ENCODE measurements at places on chromosomes 16 and 17.

DNA sequence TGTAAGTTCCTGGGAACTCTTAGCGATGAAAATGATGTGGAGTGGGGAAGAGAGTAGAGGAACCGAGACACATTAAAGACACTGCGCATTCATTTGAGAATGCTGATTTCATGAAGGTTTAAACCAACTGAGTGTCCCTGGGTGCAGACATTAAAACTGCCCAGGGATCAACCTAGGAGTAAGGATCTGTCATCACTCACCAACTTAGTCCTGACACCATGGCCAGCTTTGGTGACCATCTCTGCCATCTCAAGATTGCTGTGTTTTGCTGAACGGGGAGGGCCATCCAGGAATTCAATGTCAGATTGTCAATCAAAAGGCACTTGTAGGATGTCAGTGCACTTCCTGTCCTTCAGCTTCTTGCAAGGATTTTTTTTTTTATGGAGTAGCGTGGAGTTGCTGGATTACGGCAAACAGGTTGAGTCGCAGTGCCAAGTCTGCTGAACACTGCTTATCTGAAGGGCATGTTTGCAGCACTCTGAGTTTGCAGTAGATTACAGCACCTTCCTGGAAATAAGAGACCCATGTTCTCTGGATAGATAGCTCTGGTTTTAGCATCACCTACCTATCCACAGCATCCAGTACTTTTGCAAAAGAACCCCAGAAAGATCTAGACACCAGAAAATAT, 258.1 kb upstream of the IRX3 start:
- no peak for DNase-seq

DNA sequence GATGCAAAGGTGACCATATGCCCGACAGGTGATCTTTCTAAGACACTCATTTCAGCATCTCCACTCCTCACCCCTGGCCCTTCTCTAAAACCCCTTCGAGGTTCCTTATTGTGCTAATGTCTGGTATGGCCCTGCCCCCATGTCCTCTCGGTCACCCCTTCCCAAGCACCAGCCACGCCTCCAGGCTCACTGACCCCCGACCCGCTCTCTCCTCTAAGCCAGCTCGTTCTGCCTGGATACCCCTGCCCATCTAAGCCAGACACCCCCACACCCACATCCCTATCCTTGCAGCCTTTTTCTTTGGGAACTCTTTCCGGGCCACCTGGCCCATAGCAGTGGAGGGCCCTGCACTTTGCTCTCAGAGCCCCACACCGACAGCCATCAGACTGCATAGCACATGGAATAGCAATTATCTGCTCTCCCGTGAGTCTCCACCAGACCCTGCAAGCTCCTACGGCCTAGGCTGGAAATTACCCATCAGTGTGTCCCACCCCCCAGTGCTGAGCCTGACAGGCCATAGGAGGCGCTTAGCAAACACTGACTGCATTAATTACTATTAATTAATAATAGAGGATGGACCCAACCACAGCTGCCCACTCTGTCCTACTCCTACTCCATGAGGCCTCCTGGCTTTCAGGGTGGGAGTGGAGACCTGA, 176.7 kb downstream of the TMEM132E start:
- DNase-seq = no peak

DNA sequence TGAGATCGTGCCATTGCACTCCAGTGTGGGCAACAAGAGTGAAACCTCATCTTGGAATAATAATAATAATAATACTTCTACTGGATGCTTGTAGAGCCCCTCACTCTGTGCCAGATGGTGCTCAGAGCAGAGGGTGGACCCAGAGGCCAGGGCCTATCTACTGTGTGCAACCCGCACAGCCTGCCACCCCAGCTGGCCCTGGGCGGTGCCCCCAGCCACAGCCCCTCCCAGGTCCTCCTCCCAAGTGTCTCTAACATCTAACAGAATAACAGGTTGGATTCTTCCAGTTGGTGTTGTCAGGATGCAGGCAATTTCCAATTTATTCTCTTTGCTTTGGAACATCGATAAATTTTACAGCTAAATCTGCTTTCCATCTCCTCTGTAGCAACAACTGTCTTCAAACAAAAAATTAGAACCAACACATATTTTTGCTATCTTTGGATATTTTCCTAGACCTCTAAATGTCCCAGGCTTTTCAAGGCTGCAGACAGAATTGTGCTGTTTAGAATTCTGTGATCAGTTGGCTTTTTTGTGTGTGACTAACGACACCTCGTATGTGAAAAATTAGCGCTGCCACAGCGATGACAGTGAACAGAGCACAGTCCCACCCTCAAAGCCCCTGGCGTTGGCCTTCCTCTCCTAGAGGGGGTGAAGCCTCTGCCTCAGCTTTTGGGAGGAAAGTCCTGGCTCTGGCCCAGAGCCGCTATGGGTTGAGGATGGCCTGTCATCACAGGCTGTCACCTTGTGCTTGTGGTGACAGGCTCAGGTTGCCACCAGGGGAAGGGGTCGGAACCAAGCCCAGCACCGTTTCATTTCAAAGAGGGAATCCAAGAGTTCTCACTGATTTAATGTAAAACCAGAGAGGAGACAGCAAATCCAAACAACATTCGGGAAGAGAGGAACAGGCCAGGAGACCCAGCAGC, 7.6 kb upstream of the EVPL start:
- no peak for DNase-seq

- DNase-seq = no peak
These were observed 71.1 kb downstream of the CPPED1 start for GRCh38 chr16:12732600-12732999.

- no peak for DNase-seq
These were observed 1.3 kb upstream of the NOL3 start for GRCh38 chr16:67169011-67169451.

- DNase-seq = no peak
These were observed 25.6 kb upstream of the PMFBP1 start for GRCh38 chr16:72197545-72197944.

DNA sequence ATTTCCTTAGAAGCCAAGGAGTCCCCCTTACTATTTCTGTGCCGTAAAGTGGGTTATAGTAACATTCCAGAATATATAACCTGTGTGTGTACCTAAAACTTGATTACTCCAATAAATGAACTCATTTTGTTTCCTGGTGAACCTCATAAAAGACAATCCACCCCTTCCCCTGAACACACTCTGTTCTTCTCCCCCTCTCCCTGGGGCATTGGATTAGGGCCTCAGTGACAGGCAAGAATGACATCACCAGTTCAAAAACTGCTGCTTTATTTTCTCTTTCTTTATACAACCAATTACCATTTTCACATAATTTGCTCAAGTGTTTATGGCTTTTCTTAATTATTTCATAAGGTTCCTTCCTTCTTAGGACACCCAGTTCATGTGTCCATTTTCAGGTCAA, 17.4 kb downstream of the AARSD1 start:
- DNase-seq = no peak

- no peak for DNase-seq
These were observed 26.5 kb upstream of the AATK start for GRCh38 chr17:81192386-81193050.

GRCh38 chr17:75128694-75129505, 2.6 kb downstream of the NT5C start:
- no peak for DNase-seq

DNA sequence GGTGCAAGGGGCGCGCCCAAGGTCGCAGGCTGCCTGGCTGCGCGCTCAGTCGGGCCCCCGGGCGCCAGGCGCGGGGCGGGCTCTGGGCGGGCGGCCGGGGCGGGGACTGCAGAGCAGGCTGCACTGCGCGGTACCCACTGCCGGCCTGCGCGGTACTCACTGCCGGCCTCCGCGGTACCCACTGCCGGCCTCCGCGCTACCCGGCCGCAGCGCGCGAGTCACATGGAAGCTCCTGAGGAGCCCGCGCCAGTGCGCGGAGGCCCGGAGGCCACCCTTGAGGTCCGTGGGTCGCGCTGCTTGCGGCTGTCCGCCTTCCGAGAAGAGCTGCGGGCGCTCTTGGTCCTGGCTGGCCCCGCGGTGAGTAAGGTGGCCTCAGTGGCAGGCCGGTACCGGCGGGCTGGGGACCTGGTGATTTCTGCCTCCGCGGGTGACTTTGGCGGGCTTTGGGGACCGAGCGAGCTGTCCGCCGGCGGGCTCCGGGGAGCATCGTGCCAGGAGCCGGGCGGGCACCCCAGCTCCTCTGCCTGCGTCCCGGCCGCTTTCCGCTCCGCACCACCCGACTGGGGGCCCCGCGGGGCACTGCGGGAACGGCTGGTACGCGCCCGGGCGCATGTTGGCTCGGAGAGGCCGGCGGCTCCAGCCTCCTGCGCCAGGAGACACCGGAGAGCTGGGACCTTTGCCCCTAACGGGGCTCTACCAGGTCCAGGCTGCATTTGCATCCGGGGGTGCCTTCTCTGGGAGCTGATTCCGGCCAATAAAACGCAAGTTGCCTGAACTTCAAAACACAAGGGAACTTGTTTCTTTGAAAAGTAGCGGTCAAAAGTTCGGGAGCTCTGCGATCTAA, at the start of gene SLC47A1:
SLC47A1 (plus strand) TSS at position 137 of the 844 bp plus-strand sequence; CDS start at position 223, 86 bp downstream.
- no peak for DNase-seq

GRCh38 chr17:69326377-69327059, 415 bp downstream of the ABCA5 start:
- peak; percentile 57 for DNase-seq

GRCh38 chr17:82073446-82073845, 7.8 kb upstream of the DUS1L start:
- no peak for DNase-seq

GRCh38 chr17:44865231-44865660, 17.6 kb downstream of the HIGD1B start:
- no peak for DNase-seq

GRCh38 chr17:7034955-7035590, 742 bp upstream of the SLC16A13 start:
- DNase-seq = no peak

GRCh38 chr17:53390575-53390974, 432.2 kb upstream of the KIF2B start:
- no peak for DNase-seq

DNA sequence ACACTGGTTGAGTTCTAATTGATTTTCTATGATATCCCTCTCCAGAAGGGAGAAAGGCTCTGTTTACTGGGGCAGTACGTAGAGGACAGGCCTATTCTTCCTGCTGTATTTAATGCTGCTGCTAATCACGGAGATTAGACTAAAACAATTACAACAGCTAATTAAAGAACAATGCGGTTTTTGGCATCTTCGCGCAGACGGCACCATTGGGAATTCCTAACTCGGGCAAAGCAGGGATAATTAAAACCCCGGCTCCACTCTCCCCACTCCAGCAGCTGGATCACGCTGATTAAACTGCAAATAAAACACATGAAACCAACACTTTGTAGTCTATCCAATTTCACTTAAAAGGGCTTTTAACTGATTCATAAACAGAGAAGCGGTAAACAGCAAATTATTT, 147.6 kb downstream of the XYLT1 start:
- no peak for DNase-seq

DNA sequence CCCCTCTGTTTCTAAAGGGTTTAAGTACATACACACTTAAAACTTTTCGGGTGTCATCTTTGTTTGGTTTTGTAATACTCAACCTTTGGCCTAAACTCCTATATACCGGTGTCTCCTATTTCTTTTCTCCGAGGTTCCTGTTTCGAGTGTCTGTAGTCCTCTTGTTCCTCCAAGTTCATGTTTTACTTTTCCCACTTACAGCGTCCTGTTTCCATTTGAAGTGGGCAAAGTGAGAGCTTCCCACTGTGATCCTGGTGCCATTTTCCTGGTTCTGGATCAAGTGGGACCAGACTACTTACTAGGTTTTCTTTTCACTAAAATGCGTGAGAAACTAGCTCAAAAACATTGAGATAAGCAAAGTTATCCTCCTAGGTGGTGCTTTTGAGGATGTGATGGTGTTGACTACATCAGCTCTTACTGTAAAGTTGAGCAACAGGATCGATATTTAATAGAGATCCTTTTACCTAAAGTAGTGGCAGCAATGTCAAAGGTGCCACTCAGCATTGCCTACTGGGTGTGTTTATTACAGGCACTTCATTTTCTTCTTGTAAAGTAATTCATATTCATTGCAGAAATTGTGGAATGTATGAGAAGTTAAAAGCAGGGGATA, 1.3 kb downstream of the PSMD3 start:
- DNase-seq = no peak

All from RWPE2 (cell line).